Foreskin keratinocyte (primary cell): ENCODE measurements at places on chromosomes 6 and 20. TPM values are rescaled to one million over a fixed set of nuclear protein-coding genes. Genes with fewer than 3 reads are reported as not detected.
A peak's percentile ranks its signal among the peaks of the same experiment; 100 is the strongest.

DNA sequence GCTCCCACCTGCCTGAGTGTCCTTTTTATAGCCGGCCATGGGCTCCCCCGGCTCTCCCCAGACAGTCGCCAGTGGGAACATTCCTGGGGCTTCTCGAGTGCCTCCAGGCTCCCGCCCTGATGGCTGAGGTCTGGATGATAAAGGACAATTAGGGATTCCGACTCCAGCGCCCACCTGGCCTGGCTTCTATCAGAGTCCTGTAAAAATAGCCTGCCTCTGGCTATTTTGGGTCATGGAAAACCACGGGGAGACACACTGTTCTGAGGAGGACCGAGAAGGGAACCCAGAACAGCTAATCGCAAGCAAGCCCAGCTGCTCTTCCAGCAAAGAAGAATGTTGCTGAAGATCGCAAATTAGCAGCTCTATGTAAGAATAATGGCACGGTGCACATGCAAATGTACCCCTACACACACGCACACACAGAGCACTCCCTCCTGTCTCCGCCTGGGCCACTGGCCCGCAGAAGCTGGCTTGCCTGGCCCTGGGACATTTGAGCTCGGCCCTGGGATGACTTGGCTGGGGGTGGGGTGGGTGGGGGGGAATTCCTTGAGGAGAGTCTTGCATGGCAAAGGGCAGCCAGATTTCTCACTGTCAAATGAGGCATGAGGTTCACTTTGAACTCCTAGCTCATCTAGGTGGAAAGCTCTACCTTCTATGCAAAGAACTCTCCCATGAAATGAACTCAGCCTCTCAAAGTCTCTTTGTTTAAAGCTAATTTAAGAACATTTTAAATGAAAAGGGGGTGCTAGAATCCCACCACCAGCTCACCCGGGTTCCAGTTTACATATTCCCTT, 55.3 kb downstream of the CTCFL start:
- DNase-seq: no peak

- peak; percentile 37 for DNase-seq
Observed at GRCh38 chr6:153334121-153334520, 203.0 kb upstream of the RGS17 start.

- DNase-seq: no peak
Observed at GRCh38 chr6:42727087-42727611, 4.8 kb upstream of the PRPH2 start.

- peak; percentile 48 for DNase-seq
Observed at GRCh38 chr6:16331384-16332174, 93.2 kb downstream of the GMPR start.

The MCCD1 gene
- not detected in 2 replicates for total RNA-seq

The SYCP2 gene
- 0.28 and 0.34 TPM in 2 replicates for total RNA-seq

The FOXQ1 gene
- 2.8 and 4.5 TPM in 2 replicates for total RNA-seq

DNA sequence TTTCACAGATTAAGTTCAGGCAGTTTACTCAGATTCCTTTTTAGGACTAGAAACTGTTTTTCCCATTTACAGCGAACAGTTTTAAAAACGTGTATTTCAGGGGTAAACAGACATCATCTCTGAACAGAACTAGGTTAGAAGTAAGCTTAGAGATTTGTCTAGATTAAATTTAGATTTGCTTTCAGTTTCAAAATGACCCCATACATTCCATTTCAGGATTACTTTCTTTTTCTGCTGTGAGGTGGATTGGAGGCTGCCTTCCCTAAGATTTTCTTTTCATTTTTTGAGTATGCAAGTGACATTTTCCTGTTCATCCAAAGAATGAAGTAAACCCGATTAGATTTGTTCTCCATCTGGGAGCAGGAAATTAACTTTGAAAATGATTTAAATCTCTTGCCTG, 747.2 kb downstream of the KHDRBS2 start:
- no peak for DNase-seq

The KIF6 gene
- 0.14 TPM in 2 replicates for total RNA-seq

DNA sequence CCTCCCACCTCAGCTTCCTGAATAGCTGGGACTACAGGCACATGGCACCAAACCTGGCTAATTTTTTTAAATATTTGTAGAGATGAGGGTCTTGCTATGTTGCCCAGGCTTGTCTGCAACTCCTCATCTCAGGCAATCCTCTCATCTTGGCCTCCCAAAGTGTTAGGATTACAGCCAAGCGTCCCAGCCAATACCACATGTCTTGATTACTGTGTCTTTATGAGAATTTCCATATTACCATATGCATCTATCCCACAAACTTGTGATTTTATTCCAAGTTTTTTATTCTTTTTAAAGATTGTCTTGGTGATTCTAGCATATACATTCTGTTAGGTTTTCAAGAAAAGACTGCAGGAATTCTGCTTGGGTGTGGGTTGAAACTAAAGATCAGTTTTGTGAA, 82.7 kb downstream of the LPA start:
- no peak for DNase-seq

GRCh38 chr6:168157272-168158212, 78.5 kb upstream of the FRMD1 start:
- peak; percentile 57 for DNase-seq

DNA sequence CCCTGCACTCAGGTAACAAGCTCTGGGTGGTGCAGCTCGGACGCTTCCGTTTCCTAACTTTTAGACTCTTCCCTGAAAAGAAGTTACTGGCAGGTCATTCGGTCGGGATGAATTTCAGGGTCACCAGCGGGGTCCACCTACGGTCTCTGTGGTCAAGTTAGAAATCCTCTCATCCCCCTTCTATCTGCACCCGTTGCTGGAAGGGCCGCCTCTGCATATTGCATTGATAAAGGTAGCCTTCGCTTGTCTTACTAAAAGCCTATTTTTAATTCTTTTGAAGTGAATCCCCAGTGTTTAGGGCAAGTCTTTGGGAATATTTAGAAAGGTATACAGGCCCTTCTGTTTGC, 47.3 kb downstream of the LRRN4 start:
- DNase-seq: no peak

The NTSR1 gene
- total RNA-seq: 2.3 and 2.8 TPM in 2 replicates

DNA sequence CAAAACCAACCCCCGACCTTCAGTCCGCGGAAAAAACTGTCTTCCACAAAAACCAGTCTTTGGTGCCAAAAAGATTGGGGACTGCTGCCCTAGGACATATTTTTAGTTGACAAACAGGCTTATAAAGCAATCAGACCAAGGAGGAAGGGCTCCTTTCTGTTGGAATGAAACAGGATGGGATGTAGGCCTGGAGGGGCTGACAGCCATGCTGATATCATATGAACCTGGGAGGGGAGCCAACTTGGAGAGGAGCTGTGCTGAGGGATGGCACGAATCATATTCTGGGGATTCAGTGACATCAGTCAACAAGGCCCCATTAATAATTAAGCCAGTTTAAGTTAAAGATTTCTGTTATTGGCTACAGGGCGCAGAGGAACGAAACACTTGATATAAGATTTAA, 225.4 kb upstream of the TSHZ2 start:
- no peak for DNase-seq

- no peak for DNase-seq
Observed at GRCh38 chr6:127015858-127016257, 102.6 kb upstream of the RSPO3 start.

The MYLK2 gene
- total RNA-seq: 0.07 TPM in 2 replicates

The ALDH5A1 gene
- 0.37 and 0.42 TPM in 2 replicates for total RNA-seq

GRCh38 chr6:52389626-52390360, 27.8 kb downstream of the PAQR8 start:
- DNase-seq: peak; percentile 26

The SALL4 gene
- 0.32 and 0.68 TPM in 2 replicates for total RNA-seq
